ENCODE measurements at places on chromosomes 2 and 18.

GRCh38 chr18:79784965-79785770, 12.6 kb upstream of the KCNG2 start:
- DNase-seq, result no peak

DNA sequence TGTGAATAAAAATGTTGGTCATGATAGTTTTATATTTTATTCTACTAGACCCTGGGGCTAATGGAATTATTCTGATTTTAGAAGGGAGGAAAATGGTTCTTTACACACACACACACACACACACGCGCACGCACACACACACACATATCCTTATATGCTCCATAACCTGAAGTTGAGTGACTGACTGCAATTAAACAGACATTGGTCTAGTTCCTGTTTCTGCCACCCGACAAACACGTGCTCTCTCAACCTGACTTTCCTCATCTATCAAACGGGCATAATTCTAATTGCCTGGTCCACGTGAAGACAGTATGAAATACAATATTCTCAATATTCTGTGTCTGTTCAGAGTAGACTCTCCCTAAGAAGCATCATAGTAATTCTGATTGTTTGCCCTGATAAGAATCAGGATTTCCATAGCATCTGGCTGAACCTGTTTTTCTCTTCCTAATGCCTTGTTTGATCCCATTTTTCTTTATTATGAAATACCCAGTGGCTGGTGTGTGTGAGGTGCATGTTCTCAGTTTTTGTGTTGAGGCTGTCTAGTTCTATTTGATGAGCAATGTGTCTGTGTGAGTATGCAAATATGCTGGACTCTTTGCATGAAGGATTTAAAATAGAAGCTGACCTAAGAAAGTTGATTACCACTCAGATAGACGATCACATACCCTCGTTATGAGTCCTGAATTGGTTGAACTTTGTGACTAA, 51.0 kb downstream of the SETBP1 start:
- DNase-seq, result no peak

- DNase-seq, result no peak
Measured at GRCh38 chr2:17538844-17539554, 1.5 kb upstream of the VSNL1 start.

- DNase-seq, result no peak
Measured at GRCh38 chr2:86809481-86810121, 18.9 kb upstream of the CD8A start.

GRCh38 chr2:36820942-36821605, 124.6 kb downstream of the VIT start:
- no peak for DNase-seq

DNA sequence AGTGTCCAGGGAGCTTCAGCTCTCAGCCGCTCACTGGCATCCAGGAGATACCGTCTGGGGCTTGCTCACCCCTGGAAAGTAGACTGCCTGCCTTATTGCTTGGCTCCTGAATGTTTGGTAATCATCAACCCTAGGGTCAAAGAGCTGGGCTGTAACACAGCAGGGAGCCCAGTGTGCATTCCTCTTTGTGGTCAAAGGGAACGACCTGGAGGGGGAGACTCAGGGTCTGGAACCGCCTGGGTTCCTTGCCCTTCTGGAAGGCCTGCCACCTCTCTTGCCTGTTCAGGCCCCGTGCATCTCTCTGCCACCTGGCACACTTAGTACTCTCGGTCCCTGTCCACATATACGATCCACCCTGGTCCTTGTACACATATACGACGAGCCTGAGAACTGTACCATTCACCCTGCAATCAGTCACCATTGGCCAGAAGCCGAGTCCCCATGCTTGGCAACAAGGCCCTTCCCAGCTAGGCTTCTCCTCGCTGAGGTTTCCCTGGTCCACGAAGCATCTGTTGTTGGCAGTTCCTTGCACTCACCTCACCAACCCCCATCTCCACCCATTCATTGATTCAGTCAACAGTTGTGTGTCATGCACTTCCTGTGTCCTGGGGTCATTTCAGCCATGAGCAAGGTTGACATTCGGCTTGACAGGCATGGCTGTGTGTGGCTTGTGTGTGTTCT, at the start of gene NAT8:
Gene NAT8 (minus strand): TSS at position 85 of the 681 bp plus-strand sequence. CDS start 794 bp downstream, outside the sequence.
- no peak for DNase-seq

DNA sequence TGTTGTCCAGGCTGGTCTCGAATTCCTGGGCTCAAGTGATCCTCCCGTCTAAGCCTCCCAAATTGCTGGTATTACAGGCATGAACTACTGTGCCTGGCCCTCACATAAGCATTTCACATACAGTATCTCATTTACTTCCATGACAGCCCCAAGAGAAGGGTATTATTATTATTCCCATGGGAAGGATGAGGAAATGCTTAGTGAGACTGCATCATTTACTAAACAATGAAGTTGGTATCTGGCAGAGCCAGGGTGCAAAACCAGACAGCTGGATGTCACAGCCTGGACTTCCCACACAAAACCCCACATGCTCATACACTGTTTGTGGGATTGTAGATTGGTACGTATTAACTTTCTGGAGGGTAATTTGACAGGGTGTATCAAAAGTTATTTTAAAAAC, 29.9 kb downstream of the DAPL1 start:
- no peak for DNase-seq

GRCh38 chr2:67213677-67214402, 183.3 kb upstream of the ETAA1 start:
- no peak for DNase-seq

DNA sequence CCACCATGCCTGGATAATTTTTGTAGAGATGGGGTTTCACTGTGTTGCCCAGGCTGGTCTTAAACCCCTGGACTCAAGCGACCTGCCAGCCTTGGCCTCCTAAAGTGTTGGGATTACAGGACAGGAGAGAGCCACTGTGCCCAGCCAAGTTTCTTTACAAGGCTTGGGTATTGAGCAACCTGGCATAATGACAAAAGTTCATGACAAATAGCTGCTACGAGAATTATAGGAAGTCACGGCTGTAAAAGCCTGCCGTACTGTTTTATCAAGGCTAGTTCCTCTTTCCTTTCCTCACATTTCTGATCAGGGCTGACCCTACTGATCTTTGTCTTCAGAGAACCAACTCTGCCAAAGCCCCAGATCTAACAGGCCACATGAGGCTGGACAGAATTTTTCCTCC, 490.4 kb upstream of the SPRED2 start:
- no peak for DNase-seq
